ENCODE measurements at places on chromosomes 2 and 18.

GRCh38 chr18:43265465-43265864 lies 11.8 kb downstream of the SYT4 start:
- no peak for DNase-seq

DNA sequence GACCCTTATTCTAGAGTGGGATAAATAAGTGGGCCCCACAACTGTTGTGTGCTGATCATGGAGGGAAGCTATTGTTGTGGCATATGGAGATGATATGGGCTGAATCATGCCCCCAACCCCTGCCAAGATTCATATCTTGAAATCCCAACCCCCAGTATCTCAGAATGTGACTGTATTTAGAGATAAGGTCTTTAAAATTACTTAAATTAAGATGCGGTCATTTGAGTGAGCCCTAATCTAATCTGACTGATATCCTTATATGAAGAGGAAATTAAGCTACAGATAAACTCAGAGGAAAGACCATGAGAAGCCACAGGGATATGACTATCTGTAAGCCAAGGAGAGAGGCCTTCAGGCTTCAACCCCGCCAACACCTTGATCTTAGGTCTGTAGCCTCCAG lies 188.3 kb upstream of the RND3 start:
- DNase-seq: no peak

GRCh38 chr18:79378536-79379250 lies 17.0 kb upstream of the NFATC1 start:
- peak; percentile 92 for DNase-seq

DNA sequence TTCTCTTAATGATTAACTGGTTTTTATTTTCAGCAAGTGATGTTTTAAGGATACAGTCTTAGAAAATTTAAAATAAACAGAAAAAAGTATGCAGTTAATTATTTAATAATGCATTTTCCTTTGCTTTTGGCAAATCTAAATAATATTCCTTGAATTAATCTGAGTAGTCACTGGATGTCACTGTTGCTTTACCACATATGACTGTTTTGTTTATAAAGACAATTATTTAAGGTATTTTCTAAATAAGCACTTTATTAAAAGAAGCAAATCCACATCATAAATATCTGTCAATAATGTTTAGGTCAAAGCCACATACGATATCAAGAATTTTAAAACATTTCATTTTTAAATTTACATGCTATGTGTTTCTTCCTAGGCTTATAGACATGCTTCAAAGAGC lies 40.6 kb upstream of the TFPI start:
- DNase-seq: no peak

GRCh38 chr18:33844232-33844631 lies 266.2 kb downstream of the ASXL3 start:
- DNase-seq: no peak

- peak; percentile 42 for DNase-seq
Measured at GRCh38 chr18:22983175-22983574, 50.0 kb downstream of the RBBP8 start.

DNA sequence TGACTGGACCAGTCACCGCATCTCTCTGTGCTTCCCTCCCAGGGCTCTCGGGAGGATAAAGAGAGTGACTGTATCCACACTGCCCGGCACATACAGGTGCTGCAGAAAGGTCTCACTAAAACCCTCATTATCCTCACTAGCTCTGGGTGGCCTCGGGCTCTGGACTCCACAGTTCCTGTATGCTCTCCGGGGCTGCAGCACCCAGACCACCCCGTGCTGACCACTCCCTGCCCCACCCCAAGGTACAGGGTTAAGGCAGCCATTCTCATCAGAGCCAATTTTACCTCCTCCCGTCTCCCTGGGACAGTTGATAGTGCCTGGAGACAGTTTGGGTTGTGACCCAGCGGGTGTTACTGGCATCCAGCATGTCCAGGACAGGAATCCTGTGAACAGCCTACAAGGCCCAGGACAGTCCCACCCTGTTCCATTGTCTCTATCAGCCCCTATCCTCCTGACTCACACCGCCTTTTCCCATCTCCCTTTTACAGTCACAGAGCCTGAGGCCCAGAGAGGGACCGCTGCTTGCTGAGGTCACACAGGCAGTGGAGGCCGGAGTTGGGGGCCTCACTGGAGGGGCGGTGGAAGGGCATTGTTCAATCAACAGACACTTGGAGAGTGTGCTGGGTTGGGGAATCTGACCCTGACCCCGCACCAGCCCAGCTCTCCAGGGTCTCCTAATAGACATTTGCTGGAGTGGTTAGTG lies 1.7 kb downstream of the ZAP70 start:
- no peak for DNase-seq

GRCh38 chr2:150167711-150168110 lies 319.8 kb downstream of the RND3 start:
- DNase-seq: no peak

DNA sequence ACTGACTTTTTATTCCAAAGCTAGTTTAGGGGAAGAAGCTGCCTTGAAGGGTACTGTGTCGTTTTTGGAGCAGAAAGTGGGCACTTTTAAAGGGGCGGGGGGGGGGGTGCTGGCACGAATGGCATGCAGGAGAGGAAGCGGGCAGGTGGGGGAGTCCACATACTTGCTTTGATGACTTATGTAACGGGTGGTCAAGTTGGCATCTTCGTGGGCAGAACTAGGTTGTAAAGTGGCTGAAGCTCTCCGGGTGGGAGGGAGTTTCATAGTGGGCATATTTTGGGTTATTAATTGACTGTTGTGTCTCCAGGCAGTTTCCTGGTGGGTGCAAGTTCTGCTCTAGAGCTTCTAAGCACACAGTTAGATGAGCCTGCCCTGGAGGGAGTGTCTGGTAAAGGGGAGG lies 19.9 kb downstream of the PCARE start:
- no peak for DNase-seq

- DNase-seq: no peak
Measured at GRCh38 chr2:98750593-98751282, 19.8 kb upstream of the MGAT4A start.

- no peak for DNase-seq
Measured at GRCh38 chr2:163664610-163665009, 71.2 kb downstream of the FIGN start.

DNA sequence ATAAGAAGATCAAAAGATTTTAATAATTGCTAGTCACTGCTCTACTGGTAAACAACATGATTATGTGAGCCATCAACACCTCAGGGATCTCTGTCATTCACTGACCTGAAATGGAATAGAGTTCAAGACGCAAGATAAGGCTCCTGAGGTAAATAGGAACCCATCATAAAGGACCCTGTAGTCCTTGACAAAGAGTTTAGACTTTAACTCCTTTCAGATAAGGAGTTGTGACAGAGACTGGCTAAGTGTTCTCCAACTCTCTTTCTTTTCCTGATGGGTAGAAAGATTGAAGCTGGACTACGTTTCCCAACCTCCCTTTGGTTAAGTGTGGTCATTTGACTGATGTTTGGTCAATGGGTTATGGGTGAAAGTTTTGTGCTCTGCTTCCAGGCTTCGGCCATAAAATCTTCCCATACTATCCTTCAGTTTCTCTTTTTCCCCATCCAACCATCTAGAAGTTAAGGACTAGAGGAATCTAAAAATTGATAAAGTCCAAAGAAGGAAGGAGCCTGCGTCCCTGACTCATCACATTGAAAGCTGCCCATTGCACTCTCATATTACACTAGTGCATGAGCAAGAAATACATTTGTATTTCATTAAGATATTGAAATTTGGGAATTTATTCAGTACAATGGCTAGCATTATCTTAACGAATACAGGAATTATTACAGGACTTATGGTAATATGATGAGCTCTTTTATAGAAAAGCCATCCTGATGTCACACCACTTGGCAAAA lies 293.7 kb upstream of the ACVR2A start:
- no peak for DNase-seq

DNA sequence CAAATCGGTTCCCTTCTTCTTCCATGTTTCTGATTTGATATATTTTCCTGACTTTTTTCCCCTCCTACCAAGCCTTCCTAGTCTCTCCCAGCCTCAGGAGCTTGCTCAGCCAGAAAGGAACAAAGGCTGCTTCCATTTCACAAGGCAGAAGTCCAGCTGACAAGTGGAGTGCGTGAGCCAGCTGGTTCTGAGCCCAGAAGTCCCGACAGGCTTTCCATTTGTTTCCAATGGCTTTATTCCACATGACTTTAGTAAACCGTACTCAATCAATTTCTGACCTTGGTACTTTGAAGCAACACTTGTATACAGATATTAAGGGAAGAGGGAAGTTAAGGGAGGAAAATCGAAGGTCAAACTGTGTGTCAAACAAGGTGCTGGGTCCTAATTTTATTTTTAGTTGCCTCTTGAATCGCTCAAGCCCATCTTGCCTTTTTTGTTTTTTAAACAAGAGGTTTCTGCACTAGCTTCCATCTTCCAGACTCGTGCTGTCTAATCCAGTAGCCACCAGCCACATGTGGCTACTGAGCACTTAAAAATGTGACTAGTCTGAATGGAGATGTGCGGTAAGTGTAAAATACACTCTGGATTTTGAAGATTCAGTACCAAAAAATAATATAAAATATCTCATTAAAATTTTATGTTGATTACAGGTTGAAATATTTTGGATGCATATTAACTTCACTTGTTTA lies 36.2 kb downstream of the WIPF1 start:
- no peak for DNase-seq

- no peak for DNase-seq
Measured at GRCh38 chr18:3599195-3599594, 149.2 kb downstream of the TGIF1 start.

- no peak for DNase-seq
Measured at GRCh38 chr2:23127465-23127864, 257.5 kb upstream of the KLHL29 start.

DNA sequence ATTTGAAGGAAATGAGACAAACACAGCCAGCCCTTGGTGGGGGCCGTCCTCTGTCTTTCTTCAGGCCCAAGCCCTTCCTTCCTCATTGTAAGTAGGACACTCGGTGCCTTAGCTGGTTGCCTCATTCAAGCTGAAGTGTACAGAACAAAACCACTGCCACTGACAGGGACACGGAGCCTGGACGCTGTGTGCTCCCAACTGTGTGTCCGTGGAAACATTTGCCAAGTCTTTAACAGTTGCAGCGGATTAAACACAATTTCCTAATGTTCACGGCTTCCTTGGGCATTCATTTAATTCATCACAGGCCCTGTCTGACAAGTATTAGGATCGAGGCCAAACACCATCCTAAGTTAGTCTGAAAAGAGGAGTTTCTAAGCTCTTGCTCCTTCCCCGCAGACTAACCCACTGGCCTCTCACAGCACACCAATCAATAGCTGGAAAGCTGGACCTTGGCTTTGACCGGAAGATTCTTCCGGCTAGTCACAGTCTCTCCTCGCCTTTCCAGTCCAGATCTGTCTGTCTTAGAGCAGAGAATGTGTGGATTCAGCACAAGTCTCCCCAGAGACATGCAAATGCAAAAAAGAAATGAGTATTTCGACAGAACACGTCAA lies 68.7 kb upstream of the ACSL3 start:
- no peak for DNase-seq

- DNase-seq: no peak
Measured at GRCh38 chr2:149365931-149366583, 35.7 kb downstream of the LYPD6 start.

GRCh38 chr2:222884114-222884771 lies 23.4 kb downstream of the ACSL3 start:
- DNase-seq: no peak

DNA sequence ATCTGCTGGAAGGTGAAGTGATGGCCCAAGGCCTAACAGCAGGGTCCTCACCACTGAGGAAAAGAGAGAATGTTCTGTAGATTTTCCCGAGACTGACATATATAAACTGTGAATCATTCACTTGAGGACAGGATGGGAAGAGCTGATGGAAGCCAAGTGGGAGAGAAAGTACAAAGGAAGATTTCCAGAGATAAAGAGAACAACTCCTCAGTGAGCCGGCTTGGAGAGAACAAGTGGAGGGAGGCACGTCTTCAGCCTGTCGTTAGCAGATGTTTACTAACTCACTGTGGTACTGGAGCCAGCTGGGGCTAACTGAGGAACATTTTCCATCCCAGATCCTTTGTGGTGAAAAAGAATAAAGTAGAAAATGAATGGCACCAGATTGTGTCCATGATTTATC lies 552.9 kb upstream of the TNP1 start:
- DNase-seq: no peak

DNA sequence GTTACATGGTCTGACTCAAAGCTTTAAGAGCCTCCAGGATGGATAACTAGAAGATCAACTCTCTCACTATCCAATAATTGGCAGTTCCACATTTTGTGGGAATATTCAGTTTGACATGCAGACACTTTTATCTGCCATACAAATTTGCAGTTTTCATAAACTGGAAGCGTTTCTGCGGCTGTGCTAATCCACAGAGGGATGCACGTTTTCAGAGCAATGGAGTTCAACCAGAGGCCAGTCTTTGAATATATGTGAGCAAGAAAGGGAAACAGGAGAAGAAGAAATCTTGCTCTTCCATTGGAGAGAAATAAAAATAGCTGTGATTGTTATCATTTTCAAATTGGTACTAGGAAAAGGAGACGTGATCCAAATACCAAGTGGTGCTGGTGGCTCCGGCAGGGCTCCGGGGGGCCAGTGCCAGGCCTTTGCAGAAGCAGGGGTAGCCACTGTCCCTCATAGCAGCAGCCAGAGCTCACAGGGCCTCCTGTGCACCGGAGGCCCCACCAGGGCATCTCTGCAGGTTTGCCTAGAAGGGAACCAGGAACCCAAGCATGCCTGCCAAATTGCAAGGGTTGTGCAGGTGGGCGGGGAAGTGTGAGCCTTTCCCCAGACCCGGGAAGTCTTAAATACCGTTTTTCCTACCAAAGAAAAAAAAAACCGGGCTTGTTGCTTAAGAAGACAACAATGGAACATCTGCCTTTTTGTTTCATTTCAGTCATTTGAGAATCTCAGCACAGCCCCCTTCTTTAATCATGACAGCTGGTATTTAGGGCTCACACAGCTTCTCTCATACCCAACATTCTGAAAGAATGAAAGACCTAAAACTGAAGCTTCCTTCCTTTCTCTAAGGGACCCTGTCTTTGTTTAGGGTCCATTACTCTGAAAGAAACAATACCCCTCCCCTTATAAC lies 791.1 kb upstream of the SOX11 start:
- no peak for DNase-seq

- no peak for DNase-seq
Measured at GRCh38 chr2:66041902-66042657, 392.8 kb upstream of the MEIS1 start.

GRCh38 chr2:8146132-8147005 lies 535.5 kb upstream of the ID2 start:
- no peak for DNase-seq

DNA sequence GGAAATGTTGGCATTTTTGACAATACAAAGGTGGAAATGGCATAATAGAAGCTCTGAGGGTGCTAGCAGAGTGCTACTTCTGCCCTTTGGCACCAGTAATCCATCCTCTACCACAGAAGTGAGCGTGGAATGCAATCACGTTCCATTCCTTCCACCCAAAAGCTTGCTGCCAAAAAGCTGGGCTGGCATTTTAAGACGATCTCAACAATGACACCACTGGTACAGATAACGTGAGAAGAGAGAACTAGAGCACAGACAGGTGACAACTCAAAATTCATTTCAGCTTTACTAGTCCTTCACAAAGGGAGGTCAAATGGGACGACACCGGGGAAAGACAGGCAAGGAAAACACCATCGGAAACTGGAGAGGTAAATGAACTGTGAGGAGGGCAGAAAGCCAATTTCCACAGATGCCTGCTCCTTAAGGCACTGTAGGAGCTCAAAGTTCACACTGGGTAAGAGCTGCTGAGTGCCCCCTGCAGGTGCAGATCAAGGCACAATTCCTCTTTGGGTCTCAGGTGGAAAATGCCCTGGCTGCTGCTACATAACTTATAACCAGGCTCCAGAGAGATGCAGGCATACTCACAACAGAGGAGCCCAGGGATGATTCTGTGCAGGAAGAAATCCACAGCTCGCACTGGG lies 50.7 kb upstream of the RNU4ATAC start:
- no peak for DNase-seq

GRCh38 chr18:69996417-69996816 lies 48.7 kb upstream of the CD226 start:
- no peak for DNase-seq

GRCh38 chr2:237242091-237242536 lies 156.4 kb downstream of the COPS8 start:
- DNase-seq: no peak

Measured in CD4-positive, alpha-beta T cell (primary cell).